Right atrium auricular region (tissue), 2 donors: ENCODE measurements at places on chromosomes 5 and 9.

GRCh38 chr5:130975299-130975698 lies 189.8 kb downstream of the HINT1 start:
- DNase-seq: no peak

DNA sequence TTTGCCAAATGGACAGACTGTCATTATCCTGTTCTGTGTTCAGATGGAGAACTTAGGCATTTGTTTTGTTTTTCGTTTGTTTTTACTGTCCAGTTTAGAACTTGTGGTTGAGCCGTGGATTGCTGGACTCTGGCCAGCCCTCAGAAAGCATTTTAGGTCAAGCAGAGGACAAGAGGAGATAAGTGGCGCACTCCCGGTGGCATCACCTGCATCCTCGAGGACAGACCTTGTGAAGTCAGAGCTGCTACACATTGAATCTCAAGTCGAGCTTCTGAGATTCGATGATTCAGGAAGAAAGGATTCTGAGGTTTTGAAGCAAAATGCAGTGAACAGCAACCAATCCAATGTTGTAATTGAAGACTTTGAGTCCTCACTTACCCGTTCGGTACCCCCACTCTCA lies 8.9 kb downstream of the MTRR start:
- DNase-seq: no peak

DNA sequence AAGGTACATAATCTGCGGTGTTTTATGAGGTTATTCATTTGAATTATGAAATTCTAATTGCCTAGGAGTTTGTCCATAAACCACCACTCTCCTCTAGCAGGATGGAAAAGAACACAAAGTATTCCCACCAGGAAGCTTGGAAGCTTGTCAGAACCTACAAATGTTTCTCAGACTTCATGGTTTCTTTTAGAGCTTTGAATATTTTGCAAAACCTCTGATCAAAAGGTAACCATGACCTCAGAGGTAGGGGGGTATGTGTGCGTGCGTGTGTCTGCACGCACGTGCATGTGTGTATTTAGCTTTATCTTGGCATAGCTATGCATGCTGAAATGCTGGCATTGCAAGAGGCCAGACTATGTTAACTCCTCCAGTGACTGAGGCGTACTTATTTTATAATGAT lies 847.0 kb downstream of the TLE1 start:
- no peak for DNase-seq

DNA sequence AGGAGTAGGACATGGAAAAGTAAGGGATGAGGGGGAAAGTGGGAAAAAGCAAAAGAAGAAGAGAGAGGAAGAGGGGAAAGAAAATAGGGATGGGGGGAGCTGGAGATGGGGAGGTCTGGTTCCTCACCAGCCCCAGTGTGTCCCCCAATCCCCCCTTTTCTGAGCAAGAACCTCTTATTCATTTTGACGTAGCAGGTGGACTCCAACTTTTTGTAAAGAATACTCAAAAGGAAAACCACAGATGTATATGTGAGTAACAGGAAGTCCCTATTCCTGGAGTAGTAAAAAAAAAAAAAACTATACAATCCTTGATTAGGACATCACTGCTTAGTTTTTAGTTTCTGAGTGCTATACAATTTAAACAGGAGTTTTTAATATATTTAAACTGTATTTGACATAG lies 3.9 kb upstream of the CFAP95 start:
- DNase-seq: no peak

DNA sequence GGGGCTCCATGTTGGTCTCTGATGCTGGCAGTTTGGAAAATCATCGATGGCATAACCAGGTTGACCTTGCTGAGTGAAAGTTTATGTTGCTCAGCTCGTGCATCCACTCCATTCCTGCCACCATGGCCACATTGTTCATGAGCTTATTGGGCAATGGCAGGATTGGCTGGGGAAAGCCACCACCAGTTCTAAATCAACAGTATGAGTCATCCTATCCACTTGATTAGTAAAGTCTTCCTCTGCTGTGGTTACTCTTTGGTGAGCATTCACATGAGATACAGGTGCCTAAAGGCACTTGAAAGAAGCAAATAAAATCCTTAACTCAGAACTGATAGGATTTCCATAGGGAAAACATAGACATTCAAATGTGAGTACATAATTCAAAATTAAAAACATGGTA lies 131.8 kb upstream of the FBN2 start:
- no peak for DNase-seq

DNA sequence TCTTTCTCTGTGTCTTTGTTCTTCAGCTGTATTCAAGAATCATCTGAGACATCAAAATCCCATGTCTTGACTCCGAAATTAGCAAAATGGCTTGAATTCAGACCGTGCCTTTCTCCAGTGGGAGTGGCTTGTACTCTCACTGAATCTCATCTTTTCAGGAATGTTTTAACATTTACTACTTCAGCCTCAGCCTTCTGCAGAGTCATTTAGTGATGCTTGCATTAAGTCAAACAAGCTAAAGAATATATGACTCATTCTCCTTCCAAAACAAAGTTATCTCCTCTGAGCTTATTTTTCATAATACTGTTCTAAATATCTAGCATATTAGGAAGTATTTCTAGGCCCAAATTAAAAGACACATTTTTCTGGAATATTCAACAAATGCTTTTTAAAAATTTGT lies 205.3 kb downstream of the CDH10 start:
- no peak for DNase-seq

DNA sequence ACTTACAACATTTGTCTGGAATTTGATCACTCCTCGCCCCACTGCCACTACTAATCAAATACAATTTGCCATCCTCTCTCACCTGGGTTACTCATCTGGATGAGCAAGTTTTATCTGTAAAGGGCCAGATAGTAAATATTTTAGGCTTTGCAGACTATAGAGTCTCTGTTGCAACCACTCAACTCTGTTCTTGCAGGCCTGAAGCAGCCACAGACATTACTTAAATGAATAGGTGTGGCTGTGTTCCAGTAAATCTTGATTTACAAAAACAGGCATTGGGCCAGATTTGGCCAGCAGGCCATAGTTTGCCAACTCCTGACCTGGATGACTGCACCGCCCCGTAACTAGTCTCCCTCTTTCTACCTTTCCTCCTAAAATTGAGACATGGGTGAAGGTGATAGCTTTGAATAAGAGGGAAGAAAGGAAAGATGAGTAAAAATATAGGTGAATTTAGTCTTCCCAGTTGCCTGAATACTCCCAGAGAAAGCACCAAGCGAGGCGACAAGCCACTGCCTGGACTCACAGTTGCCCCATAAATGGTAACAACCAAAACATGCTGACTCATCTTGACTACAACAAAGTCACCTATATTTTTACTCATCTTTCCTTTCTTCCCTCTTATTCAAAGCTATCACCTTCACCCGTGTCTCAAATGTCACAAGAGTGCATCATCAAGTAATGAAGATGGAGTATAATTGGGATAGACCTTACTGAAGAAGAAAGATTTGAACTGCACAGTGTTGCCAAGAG lies 32.5 kb upstream of the SCAMP1 start:
- DNase-seq: no peak

DNA sequence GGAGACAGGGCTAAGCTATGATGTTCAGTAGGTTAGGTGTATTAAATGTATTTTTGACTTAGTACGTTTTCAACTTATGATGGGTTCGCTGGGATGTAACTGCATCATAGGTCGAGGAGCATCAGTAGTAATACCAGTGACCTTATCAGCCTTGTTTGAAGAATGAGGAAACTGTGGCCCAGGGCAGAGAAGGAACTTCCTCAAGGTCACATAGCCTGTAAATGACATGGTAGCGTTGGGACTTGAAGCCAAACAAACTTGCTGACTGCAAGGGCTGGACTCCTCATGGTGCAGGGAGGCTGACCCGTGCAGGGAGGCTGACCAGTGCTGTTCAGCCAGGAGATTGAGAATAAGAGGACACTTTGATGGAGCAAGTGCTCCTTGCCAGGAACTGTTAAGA lies 21.3 kb upstream of the PTPN3 start:
- DNase-seq: no peak

- no peak for DNase-seq
Observed at GRCh38 chr9:13644675-13645074, 365.2 kb upstream of the MPDZ start.
